ENCODE measurements at places on chromosomes 13 and 19.
A peak's percentile ranks its signal among the peaks of the same experiment; 100 is the strongest.

- DNase-seq: no peak
These were observed 833.4 kb upstream of the ATXN8OS start for GRCh38 chr13:69274231-69274630.

DNA sequence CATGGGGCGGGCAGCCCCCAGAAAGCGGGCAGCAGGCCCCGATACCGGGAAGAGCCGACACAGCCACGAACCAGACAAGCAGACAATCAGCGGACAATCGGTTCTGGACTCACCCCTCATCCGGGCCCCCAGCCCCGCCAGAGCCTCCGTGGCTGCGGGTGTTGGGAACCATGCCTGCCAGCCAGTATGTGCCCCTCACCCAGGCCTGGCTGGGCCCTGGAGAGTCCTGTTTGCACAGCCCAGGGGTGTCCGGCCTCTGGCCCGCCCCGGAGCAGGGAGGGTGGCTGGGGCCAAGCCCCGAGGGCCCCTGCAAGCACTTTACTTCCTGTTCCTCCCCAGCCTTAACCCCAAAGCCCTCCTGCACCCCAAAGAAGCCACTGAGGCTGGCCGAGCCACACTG, 7.8 kb downstream of the PODNL1 start:
- no peak for DNase-seq

DNA sequence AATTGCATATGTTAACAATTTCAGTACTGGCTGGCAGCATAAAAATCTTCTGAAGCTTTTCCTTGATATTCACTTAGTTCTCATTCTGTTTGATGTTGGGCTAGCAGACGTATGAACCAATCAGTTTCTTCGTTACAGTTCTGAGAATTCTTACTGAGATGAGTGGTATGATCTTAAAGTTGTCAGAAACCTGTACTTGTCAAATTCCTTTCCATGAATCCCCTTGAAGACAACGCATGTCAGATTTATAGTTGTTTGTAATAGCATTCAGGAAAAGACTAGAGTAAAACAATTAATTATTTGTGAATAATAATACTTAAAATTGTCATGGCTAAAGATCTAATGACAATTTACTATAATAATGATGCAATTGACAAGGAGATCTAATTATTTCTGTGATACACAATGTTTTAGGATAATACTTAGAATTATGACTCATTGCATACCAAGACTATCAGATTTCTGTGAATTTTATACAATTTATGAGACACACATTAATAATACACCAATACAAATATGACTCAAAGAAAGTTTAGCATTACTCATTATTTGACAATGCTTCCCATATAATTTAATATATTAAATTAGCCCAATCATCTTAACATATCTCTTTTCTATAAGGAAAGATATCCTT, 447.2 kb downstream of the RFC3 start:
- DNase-seq: no peak

GRCh38 chr19:1747285-1748114, 5.8 kb upstream of the ONECUT3 start:
- peak; percentile 10 for DNase-seq

- no peak for DNase-seq
These were observed 56.1 kb downstream of the DNM2 start for GRCh38 chr19:10773969-10774368.

- no peak for DNase-seq
These were observed 18.6 kb downstream of the ZNF177 start for GRCh38 chr19:9381361-9381785.

DNA sequence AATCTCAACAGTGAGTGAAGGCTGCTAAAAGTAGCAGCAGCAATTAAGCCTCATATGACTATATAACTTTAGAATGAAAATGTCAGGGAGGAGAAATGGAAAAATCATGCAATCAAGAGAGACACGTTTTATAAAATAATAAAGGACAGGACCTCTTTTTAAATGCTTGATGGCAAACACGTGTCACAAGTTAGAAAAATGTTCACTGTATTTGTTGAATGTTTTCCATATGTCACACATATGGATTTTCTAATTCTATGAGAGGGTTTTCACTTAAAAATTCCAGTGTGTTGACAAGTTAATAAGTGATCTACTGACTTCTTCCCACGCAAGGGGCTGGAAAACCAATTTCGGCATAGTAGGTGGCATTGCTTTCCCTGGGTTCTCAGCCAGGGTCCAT, 27.7 kb upstream of the KCTD12 start:
- no peak for DNase-seq

GRCh38 chr19:4130744-4131438, 7.0 kb upstream of the MAP2K2 start:
- DNase-seq: peak; percentile 46

GRCh38 chr13:42392716-42393572, 121.0 kb downstream of the AKAP11 start:
- no peak for DNase-seq

- peak; percentile 36 for DNase-seq
These were observed 110.9 kb downstream of the IER2 start for GRCh38 chr19:13260883-13261653.

DNA sequence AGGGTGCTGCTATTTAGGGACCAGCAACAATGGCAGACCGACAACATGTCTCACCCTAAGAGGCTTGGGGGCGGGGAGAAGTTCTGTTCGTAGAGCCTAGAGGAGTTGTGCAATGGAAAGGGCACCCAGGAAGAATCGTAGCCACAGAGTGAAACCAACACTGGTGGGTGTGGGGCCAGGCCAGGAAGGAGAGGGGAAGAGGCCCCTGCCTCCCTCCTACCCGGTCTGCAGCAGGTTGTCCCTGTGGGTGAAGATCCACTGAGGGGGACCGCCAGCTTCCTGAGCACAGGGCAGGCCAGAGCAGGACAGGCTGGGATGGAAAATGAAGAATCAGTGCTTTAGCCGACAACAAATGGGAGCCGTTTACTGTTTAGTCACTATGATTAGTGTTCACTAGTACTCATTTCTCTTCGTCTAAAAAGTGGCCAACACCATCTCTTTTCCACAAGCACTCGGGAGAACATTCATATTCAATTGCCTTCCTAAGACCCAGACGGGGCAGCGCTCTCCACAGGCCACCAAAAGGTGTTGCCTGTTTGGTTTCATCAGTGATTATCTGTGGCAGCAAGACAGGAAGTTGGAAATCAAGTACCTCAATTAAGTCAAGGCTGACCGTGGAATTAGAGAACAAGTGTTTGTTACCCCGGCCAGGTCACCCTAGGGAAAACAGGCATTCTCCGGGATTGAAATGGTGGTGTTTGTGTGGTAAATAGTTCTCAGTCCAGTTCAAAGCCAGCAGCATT, 1.1 kb upstream of the ATP11A start:
- DNase-seq: no peak

GRCh38 chr13:83884141-83884540, 1.9 kb upstream of the SLITRK1 start:
- DNase-seq: no peak

Measured in AG04449 (cell line).